Stimulated activated CD8-positive, alpha-beta memory T cell treated with anti-CD3 and anti-CD28 coated beads, Interleukin-7, amount 100 ng/mL, for 1 hour (primary cell): ENCODE measurements at places on chromosomes 4 and X.

DNA sequence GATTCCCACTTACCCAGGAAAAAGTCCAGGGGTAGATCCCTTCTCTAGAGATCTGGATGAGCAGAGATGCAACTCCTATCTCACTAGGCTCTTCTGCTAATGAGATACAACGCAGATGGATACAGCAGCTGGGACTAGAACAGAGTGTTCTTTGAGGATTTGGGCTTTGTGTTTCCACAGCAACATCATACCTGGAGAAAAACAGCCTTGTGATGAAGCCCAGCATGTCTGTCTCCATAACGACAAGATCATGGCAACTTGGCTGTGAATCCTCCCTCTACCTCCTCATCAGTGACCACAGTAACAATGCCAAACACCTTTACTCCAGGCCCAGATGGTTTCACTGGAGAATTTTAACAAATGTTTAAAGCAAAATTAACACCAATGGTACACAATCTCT, 80.1 kb downstream of the RCHY1 start:
- no peak for DNase-seq

DNA sequence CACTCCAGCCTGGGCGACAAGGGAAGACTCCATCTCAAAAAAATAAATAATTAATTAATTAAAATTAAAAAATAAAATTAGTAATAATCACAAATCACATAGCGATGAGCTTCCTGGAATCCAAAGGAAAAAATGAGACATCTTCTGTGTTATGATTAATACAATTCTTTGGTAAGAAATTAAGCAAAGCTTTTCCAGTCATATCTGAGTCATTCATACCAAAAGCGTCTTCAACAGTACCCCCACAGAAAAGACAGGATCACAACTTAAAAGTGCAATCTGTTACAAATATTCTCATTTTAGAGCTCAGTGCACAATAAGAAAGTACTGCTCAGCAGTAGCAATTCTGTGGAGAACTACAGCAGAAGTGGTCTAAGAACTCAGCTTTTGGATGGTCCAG, 168.5 kb upstream of the MXRA5 start:
- DNase-seq: no peak

DNA sequence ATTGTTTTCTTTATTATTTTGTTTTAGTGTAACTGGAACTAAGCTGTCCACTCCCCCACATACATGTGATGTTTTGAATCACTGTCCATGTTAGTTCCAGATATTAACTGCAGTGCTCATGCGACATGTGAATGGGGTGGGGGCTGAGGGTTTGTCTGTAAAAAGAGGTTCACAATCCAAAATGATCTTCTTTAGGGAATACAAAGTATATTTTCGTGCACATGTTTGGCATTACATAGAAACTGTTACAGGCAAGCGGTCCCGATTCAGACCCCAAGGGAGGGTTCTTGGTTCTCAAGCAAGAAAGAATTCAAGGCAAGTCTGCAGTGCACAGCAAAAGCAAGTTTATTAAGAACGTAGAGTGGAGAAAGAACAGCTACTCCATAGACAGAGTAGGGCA, 296.5 kb upstream of the CLNK start:
- DNase-seq: no peak

DNA sequence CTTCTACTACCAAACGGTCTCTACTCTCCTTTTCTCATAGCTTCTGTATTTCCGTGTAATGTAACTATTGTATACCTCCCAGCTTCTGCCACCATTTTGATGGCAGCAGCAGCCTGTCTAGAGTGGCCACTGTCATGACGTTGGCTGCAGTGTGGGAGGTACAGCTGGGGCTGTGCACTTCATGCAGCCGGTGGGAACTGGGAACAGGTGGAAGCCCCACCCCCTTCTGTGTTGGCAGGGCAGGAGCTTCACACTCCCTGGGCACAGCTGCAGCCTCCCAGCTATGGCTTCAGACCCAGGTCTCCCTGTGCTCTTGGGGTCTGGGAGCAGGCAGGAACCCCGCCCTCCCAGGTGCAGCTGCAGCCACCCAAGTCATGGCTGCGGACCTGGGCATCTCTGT, 49.8 kb upstream of the SEC24B start:
- DNase-seq: no peak

DNA sequence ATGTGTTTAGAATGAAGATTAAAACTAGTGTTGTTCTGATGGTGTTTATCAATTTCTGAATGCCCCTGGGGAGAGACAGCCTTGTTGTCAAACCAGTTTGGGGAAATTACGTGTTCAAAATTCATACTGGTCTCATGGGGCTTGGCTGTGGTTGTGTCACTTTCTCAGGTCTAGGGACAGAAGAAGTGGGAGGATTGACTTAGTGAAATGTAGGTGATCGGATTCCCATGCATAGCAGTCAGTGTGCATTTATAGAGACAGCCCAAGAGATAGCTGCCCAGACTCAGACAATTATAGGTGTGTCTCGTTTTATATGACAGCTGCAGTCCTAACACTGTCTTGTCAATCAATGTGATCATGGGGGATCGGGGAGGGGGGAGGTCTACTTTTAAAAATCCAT, 94.4 kb upstream of the CLCN4 start:
- DNase-seq: no peak

GRCh38 chrX:54180403-54180802, 2.7 kb downstream of the FAM120C start:
- no peak for DNase-seq

GRCh38 chrX:71184803-71185495, 38.1 kb upstream of the GJB1 start:
- no peak for DNase-seq

- no peak for DNase-seq
Observed at GRCh38 chrX:122094611-122095010, 1047.2 kb downstream of the GLUD2 start.

- DNase-seq: no peak
Observed at GRCh38 chrX:117835034-117835433, 281.6 kb downstream of the KLHL13 start.

DNA sequence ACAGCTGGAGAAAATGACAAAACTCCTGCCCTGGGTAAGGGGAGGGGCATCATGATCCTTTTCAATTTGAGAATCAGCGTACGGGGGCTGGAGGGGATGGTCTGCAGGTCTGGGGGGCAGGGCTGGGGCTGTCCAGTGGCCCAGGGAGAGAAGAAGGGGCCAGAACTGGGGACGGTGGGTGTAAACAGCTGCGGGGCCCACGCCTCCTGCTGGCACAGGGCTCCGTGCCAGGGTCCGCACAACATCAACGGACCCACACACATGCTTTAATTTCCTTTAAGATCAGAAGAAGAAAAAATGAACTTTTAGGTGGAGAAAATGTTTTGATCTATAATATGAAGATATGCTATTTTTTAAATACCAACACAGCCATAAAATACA, 52.1 kb downstream of the PSAPL1 start:
- DNase-seq: no peak

GRCh38 chrX:136870064-136870463, 10.5 kb downstream of the RBMX start:
- no peak for DNase-seq

DNA sequence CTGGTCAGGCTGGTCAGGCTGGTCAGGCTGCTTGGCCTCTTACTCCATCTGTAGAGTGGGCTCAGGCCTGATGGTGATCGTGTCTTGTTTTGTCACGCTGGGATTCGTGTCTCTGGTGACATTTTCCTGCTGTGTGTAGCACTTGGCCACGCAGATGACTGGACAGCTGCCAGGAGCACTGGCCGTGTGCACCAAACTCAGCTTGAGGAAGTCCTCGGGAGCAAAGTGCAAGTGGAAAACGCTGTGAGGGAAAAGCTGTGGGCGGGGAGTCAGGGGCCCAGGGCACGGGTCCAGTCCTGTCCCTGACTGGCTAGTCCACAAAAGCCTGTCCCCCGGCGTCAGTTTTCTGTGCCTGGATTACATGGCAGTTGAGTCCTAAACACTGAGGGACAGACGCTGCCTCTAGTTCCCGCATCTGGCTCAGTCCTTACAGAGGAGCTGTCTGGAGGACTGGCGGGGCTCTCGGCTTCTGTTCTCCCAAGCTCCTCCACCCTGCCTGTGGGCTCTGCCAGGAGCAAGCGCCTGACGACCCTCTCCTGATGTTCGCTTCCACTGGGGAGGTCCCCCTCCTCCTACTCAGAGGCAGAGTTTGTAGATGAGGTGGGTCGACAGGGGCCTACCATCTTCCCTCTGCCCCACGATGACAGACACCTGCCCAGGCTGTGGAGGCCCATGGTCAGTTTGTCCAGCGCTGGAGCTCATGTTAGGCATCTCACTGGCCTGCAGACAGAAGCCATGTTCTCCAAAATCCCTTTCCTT, 35.9 kb upstream of the GRPEL1 start:
- DNase-seq: no peak

DNA sequence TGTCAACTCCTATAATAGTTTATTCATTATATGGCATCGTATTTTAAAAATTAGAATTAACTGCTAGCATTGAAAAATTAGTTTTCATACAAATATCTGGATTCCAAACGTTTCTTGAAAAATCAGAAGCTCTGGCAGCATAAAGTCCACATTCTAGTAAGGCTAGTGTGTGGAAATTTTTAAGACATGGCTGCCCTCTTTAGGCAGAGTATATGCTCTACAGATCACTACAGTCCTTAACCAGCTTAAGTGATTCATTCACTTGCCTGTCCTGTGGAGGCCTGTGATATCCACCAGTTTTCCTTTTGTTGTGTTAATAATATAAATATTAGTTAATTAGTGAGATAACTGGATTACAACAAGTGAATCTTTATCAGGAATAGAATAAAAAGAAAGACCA, 287.2 kb downstream of the OPHN1 start:
- DNase-seq: no peak

GRCh38 chrX:129433945-129434344, 89.3 kb downstream of the SMARCA1 start:
- no peak for DNase-seq

GRCh38 chrX:24241822-24242648, 71.8 kb downstream of the SUPT20HL2 start:
- no peak for DNase-seq

GRCh38 chrX:40266490-40267333, 169.0 kb upstream of the BCOR start:
- peak; percentile 13 for DNase-seq

- no peak for DNase-seq
Observed at GRCh38 chr4:73068491-73069337, 802 bp downstream of the COX18 start.
